ENCODE measurements at places on chromosomes 16 and 17.

DNA sequence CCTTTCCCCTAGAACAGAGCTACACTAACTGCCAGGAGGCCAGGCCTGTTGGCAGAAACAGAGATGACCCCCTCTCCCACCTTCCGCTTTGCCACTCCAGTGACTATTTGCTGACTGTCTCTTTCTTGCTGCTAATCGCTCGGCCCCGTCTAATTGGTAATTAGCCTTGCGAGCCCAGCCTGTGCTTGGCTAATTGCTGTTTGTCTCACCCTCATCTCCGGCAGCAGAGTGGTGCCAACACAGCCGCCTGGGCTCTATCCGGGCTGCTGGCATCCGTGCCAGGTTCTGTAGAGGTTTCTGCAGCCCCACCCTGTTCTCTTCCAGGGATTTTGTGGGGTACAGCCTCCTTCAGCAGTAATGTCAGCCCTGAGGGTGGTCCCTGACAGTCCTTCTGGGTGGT, 27.4 kb upstream of the PHB1 start:
- H3K4me1 ChIP-seq, result no peaks in the 10 kb centered on the region
- peaks cover 14% of the 10 kb centered on the region for H3K27me3 ChIP-seq
- H3K4me3 ChIP-seq, result no peak overlapping the region
- no peak overlapping the region for H3K27ac ChIP-seq

- no peak for DNase-seq
- H3K27me3 ChIP-seq, result no peaks in the 10 kb centered on the region
- H3K27ac ChIP-seq, result no peak overlapping the region
- no peaks in the 10 kb centered on the region for H3K36me3 ChIP-seq
- H3K4me1 ChIP-seq, result peaks cover 28% of the 10 kb centered on the region
- no peak overlapping the region for H3K4me3 ChIP-seq
Observed at GRCh38 chr17:56604691-56605290, 11.3 kb downstream of the NOG start.

DNA sequence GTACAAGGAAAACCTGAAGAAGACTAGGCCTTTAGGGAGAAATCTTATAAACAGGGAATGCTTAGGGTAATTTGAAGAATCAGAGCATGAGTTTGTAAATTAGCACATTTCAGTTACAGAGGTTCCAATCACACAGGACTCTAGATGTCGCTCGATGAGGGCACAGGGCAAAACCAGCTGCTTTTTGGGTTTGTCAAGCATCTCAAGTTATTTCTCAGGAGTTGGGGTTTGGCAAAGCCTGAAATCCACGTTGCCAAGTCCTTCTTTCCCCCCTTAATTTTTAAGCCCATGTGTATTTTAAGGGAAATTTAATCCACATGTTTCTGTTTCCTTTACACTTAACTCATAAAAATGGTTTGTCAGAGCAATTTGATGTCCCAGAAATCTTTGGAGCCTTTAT, 146.9 kb downstream of the ANKFN1 start:
- peaks cover 5% of the 10 kb centered on the region for H3K4me1 ChIP-seq
- no peaks in the 10 kb centered on the region for H3K36me3 ChIP-seq
- no peaks in the 10 kb centered on the region for H3K27me3 ChIP-seq
- H3K27ac ChIP-seq, result no peak overlapping the region

- no peaks in the 10 kb centered on the region for H3K36me3 ChIP-seq
- H3K27me3 ChIP-seq, result no peaks in the 10 kb centered on the region
- DNase-seq, result no peak
- H3K27ac ChIP-seq, result no peak overlapping the region
Observed at GRCh38 chr16:11138022-11138768, 117.8 kb downstream of the SOCS1 start.

GRCh38 chr17:74465378-74466110, 890 bp upstream of the CD300A start:
- no peaks in the 10 kb centered on the region for H3K36me3 ChIP-seq
- peak overlapping the region; percentile 51 for H3K27ac ChIP-seq
- peaks cover 84% of the 10 kb centered on the region for H3K4me1 ChIP-seq
- H3K27me3 ChIP-seq, result no peaks in the 10 kb centered on the region
- peak overlapping the region; percentile 22 for H3K4me3 ChIP-seq

DNA sequence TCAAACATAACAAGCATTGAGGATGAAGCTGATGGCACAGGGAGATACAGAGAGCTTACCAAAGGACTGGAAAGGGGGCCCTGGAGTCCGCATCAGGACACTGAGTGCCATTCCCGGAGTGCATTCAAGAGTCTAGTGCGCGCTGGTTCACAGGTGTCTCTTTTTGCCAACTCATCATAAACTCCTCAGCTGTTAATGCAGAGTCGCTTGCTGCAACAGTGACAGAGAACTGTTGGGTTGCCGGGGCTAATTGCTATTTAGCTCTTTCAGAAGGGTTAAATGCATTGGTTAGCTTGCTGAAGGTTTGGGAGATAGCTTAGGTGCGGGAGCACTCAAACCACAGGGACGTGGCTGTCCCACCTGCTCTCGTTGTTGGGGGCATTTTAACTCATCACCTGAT, 1091.6 kb upstream of the EEF2KMT start:
- H3K27ac ChIP-seq, result no peak overlapping the region
- no peaks in the 10 kb centered on the region for H3K27me3 ChIP-seq
- H3K4me3 ChIP-seq, result no peak overlapping the region

- no peaks in the 10 kb centered on the region for H3K36me3 ChIP-seq
- DNase-seq, result no peak
- no peaks in the 10 kb centered on the region for H3K4me1 ChIP-seq
Observed at GRCh38 chr16:69522041-69522578, 43.7 kb upstream of the NFAT5 start.

- H3K4me1 ChIP-seq, result peaks cover 40% of the 10 kb centered on the region
- no peak overlapping the region for H3K4me3 ChIP-seq
- DNase-seq, result no peak
- H3K27ac ChIP-seq, result no peak overlapping the region
Observed at GRCh38 chr17:8924595-8924994, 40.9 kb downstream of the PIK3R5 start.

GRCh38 chr17:39683295-39683939, 4.4 kb downstream of the PGAP3 start:
- DNase-seq, result no peak
- H3K36me3 ChIP-seq, result no peaks in the 10 kb centered on the region
- H3K4me3 ChIP-seq, result no peak overlapping the region
- H3K27ac ChIP-seq, result no peak overlapping the region
- H3K27me3 ChIP-seq, result no peaks in the 10 kb centered on the region
- H3K4me1 ChIP-seq, result peaks cover 39% of the 10 kb centered on the region

Measured in CD4-positive, alpha-beta memory T cell (primary cell).